ENCODE measurements at places on chromosomes 7 and 10.

DNA sequence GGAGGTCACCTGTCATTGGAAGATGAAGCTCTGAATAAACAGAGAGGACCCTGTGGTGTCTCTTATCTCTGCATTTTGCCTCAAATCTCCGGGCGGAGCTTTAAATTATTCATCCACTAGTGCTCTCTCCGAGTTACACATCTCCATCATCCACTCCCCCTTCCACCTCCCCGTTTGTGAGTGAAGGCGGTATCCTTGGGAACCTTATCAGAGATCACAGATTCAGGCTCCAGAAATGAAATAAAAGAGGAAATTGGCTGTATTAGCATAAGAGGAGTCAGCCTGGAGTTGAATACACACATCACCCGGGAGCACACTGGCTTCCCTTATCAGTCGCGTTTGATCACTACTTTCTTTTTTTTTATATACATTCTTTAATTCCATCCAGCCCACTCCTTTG lies 1184.8 kb downstream of the GATA3 start:
- no peak for DNase-seq

GRCh38 chr7:54560723-54561122 lies 18.5 kb downstream of the VSTM2A start:
- DNase-seq = no peak

DNA sequence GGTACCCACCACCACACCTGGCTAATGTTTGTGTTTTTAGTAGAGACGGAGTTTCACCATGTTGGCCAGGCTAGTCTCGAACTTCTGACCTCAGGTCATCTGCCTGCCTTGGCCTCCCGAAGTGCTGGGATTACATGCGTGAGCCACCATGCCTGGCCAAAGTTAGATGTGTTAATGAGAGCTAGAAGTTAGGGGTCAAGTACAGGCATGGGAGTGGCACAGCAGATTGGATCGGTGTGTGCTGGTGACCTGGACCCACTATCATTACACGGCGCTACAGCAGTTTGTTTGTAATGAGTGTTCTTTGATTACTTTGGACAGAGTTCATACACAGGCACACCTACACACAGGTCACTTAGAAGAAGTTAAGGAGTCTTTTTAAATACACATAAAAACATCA lies 36.7 kb downstream of the DNAJB6 start:
- no peak for DNase-seq

DNA sequence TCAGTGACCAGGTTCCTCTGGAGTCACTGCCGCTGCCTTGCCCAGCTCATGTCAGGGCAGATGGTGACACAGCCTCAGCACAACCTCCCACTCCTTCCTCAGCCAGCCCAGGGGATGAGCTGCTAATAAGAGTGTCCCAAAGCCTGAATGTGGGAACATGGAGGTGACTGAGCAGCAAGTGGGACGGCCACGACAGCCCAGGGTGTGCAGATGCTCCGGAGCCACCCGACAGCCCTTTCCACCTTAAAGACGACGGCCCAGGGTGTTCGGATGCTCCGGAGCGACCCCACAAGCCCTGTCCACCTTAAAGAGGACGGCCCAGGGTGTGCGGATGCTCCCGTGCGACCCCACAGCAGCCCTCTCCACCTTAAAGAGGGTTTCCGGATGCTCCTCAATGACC lies 89.2 kb downstream of the DIP2C start:
- no peak for DNase-seq

DNA sequence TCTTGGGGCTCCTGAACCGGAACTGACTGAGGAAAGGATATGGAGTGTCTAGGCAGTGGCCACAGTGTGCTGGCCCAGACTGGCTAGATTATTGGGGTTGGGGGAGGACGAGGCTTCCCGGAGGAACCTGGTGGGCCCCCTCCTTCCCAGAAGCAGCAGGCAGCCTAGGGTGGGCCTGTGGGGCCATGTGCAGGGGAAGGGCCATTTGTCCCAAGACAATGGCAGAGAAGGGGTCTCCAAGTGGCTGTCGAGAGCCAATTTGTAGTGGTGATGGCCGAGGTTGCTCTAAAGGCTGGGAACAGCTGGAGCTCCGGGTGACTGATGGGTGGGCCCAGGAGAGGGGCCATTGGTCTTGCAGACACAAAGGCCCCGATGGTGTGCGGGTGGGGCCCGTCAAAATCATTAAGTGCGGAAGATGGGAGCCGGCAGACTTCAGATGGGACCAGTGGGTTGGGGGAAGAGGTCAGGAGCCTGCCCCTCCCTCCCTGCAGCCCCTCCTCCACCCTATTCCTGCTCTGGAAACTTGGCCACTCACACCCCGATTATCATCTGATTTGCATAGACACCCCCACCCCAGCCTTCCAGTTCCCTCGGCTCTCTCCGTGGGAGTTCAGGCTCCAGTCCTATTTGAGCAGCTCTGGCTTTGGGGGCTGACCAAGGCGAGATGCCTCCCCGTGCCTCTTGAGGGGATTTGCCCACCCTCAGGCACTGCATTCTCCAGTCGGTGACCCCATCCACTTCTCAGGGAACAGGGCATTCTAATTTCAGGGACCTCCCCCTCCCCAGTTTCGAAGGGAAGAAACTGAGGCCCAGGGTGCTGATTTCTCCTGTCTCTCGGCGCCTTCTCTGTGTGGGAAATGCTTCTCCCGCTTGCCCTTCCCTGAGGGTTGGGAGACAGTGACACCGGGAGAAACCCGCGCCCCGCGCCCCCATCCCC lies 36.0 kb upstream of the PAX2 start:
- DNase-seq = no peak

DNA sequence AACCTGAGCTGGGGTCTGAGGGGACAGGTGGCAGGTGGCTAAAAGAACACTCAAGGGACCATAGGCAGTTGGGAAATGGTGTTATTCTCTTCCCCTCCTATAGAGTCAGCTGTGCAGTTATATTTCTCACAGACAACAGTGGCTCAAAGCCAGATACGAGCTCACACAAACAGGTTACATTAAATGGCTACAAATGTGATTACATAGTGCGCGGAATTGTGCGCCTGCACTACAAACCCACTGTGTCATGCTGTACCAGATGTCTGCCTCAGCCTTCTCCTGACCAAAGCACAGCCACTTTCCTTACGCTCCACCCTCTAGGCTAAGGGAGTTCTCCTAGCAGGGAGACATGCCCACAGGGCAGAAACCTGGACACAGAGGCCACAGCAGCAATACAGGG lies 387.2 kb downstream of the CNTNAP2 start:
- DNase-seq = no peak

GRCh38 chr10:51911723-51912122 lies 212.3 kb upstream of the CSTF2T start:
- DNase-seq = no peak

- DNase-seq = no peak
Measured at GRCh38 chr10:23155169-23155568, 36.9 kb upstream of the PTF1A start.

GRCh38 chr7:98369726-98370125 lies 31.2 kb downstream of the BAIAP2L1 start:
- DNase-seq = no peak

DNA sequence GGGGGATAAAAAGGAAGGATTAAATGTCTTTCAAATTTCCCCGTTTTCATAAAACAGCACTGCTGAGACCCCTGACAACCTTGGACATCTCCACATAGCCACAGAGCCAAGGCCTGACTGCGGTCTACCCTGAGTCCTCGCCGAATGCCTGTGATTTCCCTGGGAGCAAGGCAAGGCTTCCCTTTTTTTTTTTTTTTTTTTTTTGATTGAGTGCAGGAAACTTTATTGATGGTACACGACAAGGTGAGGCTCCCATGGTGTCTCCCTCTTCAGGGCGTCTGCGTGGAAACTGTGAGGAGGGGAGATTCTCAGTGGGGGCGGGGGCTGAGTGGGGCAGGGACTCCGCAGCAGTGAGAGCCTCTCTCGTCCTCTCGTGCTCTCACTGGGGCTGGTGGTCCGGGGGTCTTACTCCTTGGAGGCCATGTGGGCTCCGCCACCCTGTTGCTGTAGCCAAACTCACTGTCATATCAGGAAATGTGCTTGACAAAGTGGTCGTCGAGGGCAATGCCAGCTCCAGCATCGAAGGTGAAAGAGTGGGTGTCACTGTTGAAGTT lies 4.2 kb upstream of the RPP38 start:
- DNase-seq = no peak

DNA sequence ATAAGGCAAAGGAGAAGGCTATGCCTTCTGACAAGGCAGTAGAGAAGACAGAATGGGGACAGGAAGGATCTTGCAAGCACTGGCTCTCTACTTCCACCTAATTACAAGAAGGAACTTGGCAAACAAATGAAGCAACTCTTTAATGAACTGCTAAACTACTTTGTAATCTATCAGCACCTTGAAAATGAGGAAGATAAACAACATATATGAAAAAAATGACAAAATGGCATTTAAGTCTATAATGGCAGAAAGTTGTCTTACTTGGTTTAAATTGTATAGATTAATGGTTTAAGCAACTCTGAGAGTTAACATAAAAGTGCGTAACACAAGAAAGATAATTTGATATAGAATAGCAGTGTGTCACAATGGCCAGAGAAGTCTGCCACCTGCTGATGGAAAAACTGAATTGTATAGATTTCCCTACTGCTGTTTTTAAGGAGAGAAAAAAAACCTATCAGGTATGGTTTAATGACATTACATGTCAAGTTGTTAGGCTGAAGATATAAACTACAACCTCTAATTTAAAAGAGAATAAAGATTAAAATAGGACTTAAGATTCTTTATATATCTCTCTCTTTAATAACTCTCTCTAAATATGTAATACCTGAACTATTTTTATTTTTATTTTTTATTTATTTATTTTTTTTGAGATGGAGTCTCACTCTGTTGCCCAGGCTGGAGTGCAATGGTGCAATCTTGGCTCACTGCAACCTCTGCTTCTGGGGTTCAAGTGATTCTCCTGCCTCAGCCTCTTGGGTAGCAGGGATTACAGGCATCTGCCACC lies 11.8 kb downstream of the NT5C3A start:
- no peak for DNase-seq

DNA sequence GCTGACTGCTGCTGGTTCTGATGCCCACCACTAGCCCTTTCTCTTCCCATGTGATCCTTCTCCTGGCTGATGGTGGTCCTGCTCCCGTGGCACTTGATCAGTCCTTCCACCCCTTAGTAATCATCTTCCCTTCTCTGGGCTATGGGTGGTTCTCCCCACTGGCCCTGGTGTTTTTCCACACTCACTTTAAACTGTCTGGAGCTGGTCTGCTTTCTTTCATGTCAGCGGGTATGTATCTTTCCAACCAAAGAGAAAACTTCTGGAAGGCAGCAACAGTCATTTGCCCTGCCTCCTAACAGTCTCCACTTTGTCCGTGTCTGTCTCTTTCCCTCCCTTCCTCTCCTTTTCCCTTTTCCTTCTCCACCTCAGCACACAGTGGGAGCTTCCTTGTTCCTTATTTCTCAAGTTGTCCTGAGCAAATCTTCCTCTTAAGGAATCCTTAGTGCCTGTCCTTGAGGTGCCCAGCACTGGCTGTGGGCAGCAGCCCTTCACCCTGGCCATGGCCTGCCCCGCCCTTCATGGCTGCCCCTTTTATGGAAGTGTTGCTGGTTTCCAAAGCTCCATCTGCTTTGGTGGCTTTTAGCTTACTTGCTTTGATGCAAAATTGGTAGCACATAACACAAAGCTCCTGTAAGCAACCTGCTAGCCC lies 189.0 kb downstream of the TCF7L2 start:
- no peak for DNase-seq

GRCh38 chr7:93935102-93935501 lies 13.6 kb downstream of the GNG11 start:
- no peak for DNase-seq

DNA sequence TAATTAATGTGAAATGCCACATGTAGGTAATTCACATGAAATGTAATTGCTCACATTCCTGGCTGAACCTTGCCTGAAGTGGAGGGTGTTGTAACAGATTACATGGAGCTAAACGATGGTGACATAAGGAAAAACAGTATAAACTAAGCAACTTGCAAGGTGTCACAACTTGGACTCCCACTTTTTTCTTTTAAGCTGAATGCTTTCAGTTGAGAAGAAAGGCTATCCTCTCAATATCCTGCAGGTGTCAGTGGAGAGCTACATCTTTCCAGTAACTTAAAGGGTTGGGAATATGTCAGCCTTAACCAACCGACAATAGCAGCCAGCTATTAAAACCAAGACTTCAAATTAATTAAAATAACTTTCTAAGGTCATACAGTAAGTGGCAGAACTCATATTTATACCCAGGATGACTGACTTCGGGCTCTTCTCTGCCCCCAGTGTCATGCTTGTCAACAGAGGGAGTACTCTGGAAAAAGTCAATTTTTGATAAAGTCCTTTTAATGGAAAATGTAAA lies 33.7 kb downstream of the NRBF2 start:
- no peak for DNase-seq

DNA sequence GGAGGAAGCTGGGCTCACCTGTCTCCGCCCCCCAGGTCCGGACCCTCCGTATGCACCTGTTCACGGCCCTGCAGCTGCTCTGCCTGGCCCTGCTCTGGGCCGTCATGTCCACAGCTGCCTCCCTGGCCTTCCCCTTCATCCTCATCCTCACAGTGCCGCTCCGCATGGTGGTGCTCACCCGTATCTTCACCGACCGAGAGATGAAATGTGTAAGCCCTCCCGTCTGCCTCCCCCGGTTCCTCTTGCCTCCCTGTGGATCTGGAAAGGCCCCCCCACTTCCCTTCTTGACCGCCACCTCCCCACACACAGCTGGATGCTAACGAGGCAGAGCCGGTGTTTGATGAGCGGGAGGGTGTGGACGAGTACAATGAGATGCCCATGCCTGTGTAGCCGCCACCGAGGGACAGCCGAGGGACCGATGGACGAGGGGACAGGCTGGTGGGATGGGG lies 4.6 kb downstream of the FASTK start:
- DNase-seq = no peak

DNA sequence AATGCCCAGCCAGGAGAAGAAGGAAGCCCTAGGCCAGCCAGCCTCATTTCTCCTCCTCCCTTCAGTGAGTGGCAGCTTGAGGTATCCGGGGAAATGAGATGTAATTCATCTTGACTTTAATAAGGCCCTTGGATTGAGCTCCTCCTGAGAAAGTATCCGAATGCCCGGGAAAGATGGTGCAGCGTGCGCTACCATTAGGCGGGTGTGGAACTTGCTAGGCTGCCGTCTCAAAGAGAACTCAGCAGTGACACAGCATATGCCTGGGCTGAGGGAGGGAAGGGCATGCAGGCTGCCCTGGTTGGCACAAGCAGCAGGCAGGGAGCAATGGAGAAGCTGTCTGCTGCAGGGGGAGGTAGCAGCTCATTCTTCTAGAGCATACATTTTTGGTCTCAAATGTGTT lies 659.8 kb upstream of the FOXK1 start:
- DNase-seq = no peak

DNA sequence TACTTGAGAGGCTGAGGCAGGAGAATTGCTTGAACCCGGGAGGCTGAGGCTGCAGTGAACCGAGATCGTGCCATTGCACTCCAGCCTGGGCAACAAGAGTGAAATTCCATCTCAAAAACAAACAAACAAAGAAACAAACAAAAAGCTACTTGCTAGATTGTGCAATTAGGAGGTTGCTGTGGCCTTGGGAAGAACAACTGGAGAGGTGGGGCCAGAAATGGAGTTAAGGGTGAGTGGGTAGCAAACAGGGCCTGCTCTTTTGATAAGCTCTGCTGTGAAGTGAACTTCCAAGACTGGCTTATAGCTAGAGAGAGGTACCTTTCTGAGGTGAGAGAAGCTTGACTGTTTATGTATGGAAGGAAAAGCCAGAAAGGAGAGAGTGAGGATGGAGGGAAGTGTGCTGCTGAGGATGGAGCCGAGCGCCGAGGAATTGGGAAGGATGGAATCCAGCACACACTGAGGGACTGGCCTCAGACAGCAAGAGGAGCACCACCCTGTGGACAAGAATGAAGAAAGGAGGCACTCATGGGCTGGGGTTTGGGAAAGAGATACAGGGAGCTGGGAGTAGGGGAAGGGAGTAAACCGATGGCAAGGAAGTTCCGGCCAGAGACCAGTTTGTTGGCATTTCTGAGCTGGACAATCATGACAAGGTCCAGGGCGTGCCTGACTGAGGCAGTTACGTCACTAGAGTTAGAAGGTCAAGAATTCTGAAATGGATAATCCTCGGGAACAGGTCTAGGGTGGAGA lies 7.0 kb upstream of the RPEL1 start:
- DNase-seq = no peak

Measured in activated CD8-positive, alpha-beta memory T cell treated with anti-CD3 and anti-CD28 coated beads for 48 hours (primary cell).